ENCODE measurements at places on chromosomes 13 and 19.

GRCh38 chr19:33159893-33160292, 28.0 kb downstream of the WDR88 start:
- DNase-seq: no peak

DNA sequence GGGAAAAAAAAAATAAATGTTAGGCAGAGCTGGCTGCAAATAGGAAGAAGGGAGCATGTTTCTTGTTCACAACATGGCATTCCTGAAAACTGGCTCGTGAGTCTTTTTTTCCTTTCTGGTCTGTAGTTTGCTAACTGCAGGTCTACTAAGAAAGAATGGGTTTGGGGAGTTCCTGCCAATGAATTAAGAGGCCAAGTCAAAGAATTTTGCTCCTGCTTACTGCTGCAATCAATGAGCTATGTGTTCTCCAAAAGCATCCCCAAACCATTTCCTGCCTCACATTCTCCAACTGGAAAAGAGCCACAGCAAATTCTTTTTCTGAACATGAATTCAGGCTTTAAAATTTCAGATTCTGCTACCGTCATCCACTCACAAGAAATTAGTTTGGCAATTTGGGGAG, 88.6 kb downstream of the DCT start:
- DNase-seq: no peak

DNA sequence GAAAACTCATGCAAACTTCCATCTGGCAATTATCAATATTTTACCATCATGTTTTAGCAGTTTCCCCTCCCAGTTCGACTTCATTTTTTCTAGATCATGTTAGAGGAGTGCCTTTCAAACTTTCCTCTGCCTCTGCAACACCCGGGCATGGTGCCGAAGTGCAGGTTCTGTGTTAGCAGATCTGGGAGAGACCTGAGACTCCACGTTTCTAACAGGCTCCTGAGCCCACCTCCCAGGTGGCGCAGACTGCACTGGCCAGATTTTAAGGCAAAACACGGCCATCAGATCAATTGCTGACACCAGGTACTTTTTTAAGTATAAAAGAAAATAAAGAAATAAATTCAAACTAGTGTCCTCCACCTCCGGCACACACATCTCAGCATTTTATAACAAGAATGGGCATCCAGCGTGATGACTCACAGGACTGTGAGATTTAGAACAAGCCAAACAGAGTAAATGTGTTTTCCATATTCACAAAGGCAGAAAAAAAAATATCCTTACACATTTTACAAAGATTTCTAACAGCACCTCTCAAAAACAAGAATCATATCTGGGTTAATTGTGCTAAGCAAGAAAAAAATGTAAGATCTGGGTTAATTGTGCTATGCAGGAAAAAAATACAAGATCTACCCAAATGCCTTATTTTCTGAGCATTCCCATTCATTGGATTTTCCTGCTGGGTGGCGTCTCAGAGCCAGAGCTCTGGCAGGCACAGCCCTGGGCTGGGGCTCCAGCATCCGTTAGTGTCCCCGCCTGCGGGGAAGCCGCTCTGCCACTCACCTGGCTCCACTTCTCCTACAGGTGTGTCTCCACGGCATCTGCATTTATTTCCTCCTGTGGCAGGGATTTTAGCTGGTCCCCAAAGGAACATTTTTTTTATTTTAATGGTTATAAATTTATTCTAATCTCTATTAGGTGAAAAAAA, 127.9 kb upstream of the SOX1 start:
- DNase-seq: no peak

DNA sequence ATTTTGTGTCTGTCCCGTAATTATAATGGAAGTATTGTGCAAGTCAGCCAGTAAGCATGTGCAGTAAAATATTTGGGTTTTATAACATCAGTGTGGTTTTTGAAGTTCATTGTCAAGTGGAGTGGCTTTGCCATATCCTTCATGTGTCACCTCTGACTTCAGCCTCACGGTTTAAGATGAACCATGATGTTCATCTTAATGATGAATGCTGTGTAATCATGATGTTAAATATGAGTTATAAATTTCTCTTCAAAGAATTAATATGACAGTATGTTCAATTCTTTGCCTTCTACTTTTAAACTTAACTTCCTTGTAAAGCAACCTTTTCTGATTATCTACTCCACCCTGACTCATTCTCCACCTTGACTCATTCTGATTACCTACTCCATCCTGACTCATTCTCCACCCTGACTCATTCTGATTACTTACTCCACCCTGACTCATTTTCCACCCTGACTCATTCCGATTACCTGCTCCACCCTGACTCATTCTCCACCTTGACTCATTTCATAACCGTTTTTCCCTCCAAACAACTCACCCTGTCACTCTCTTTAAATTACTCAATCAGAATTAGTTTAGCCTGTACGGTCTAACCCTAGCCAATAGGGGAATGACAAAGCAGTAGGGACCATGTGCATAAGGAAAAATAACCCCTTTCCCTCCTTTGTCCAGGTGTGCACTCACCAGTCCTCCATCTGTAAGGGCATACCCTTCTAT, 50.3 kb upstream of the ANKRD10 start:
- no peak for DNase-seq

GRCh38 chr19:55024111-55024510, 14.0 kb downstream of the GP6 start:
- no peak for DNase-seq

DNA sequence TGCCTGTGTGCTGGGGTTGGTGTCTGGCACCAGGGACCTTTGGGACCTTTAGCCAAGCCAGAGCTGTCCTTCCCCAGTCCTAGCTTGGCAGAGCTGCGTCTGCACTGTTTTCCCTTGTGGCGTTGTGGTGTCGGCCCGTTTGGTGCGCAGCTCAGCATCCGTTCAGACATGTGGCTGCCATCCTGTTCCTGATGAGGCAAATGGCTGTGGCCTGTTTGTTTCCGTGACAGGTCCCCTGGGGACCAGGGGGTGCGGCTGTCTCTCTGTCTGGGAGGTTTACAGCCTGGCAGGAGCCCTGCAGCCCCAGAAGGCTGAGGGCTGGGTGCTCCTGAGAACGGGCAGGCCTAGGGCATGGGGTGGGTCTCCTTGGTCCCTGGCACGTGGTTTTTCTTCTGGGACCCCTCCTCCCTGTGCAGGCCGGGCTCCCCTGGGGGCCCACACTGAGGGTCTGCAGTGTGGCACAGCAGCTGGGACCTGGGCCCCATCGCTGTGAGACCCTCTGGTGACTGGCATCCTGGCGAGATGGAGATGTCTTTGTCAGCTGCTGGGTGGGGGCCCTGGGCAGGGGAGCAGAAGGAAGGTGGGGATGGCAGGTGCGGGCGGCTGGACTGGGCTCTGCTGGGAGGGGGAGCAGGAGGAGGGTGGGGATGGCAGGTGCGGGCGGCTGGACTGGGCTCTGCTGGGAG, 4.0 kb downstream of the SPPL2B start:
- no peak for DNase-seq

DNA sequence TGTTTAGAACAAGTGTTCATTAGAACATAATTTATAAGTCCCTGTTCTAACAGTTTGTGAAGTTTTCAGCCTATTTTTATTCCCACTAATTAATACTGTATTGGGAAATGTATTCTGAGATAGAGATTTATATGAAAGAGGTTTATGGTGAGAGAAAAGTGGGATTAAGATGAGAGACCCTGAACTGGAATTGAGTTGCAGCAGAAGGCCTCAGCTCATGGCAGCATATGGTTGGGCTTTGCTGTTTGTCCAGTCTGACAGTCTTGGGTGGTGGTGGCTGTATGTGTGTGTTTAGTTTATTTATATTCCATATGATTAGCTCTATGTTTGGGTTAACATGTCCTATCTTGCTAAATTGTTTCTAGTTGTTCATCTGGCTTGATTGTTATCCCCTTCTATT, 575.1 kb downstream of the SLITRK5 start:
- DNase-seq: no peak

DNA sequence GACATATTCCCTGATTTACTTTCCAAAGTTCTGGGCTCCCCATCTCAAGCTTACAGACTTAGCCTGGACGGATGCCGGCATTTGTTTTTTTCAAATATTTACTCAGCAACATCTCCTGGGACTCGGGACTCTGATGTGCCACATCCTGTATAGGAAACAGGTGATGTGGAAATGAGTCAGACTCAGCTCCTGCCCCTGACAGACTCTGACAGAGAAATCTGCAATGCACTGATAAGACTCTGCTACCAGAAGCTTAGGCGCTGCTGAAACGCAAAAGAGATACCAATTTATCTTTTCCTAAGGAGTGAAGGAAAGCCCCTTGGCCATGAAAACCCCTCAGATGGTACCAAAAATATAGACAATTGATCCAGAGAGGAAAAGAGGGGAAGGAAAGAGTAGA, 16.2 kb downstream of the LAIR2 start:
- DNase-seq: no peak

Measured in brain (organoid and tissue), 16 donors.